Eye (tissue), 1 donor: ENCODE measurements at places on chromosomes 7 and 10.
A peak's percentile ranks its signal among the peaks of the same experiment; 100 is the strongest.

- DNase-seq = no peak
Observed at GRCh38 chr10:125003146-125003900, 61.4 kb downstream of the ZRANB1 start.

DNA sequence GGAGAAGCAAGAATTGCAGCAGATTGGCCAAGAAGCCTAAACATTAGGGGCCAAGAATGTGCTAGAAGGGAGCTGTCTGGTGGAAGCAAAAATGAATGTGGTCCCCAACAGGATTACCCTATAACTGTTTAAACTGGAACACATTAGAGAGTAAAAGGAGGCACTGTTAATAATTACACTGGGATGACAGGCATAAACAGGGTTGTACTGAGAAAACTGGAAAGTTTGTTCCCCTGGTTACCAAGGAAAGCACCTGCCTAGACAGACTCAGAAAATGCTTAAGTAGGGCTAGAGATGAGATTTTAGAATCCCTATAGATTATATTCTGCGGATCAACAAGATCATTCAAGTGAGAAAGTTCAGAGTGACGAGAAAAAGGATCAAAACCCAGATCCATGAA lies 100.8 kb downstream of the CTTNBP2 start:
- DNase-seq = no peak

DNA sequence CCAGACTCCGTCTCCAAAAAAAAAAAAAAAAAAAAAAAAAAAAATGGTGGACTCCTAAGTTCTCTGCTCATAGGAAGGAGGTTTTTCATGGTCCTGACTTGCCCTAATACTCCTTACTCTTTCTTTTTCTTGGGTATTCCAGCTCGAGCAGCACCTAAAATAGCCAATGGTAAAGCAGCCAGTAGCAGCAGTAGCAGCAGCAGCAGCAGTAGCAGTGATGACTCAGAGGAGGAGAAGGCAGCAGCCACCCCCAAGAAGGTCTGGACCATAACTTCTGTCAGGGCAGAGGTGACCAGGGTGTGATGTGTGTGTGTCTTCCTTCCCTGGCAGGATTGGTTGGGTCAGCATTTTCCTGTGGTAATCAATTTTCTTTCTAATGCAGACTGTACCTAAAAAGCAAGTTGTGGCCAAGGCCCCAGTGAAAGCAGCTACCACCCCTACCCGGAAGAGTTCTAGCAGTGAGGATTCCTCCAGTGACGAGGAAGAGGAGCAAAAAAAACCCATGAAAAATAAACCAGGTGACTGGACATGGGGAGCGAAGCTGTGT lies 6.9 kb downstream of the NOLC1 start:
- no peak for DNase-seq

DNA sequence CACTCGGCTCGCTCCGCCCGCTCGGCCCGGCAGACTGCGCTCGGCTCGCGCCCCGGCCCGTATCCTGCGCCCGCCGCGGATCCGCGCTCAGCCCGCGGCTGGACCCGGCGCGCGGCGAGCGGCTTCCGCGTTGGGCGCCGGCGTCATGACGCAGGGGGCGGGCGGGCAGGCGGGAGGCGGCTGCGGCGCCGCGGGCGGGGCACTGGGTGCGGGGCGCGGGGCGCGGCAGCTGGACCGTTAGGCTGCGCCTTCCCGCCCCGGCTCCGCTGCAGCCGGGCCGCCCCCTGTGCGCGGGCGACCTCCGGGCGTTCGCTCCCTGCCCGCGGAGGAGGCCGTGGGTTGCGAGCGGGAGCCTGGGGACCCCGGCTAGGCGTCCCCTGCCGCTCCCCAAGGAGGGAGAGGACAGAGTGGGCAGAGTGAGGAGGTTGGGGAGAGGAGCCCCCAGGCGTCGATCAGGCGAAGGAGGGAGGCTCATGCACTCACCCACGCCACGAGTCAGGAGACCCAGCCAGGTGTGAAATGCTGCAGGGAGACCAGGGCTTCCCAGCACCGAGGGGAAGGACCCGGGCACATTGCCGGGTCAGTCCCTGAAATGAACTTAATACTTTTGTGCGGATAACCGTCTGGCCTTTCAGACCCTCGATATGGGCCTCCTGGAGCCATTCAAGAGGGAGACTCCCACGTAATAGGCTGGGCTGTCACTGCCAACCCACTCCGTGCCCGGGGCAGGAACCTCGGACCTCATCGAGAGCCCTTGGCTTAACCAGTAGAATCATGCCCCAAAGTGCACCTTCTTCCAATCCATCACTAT lies at the start of gene PIP4K2A:
Gene PIP4K2A, minus strand, starts transcription at position 100 of the 811 bp plus-strand sequence. CDS start 252 bp downstream, outside the sequence.
- DNase-seq = peak; percentile 83

- DNase-seq = no peak
Observed at GRCh38 chr7:24659505-24659904, 86.3 kb downstream of the PALS2 start.

GRCh38 chr7:109020251-109020650 lies 450.6 kb downstream of the DNAJB9 start:
- DNase-seq = no peak

- DNase-seq = no peak
Observed at GRCh38 chr10:25047591-25048301, 31.3 kb downstream of the THNSL1 start.

DNA sequence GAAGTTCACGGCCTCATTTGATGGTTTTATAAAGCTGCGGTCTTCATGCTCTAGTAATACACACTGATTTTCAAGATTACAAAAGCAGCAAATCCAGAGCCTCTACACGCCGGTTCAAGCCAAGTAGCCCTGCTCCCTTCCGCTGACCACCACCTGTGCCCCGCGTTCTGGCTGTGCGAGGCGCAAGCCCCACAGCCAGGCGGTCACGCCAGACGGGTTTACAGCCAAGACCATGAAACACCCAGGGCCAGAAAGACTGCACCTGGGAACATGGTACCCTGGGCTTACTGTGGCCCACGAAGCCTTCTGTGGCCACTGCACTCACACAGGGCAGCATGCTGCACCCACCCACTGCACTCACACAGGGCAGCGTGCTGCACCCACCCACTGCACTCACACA lies 33.6 kb downstream of the GPER1 start:
- DNase-seq = no peak

DNA sequence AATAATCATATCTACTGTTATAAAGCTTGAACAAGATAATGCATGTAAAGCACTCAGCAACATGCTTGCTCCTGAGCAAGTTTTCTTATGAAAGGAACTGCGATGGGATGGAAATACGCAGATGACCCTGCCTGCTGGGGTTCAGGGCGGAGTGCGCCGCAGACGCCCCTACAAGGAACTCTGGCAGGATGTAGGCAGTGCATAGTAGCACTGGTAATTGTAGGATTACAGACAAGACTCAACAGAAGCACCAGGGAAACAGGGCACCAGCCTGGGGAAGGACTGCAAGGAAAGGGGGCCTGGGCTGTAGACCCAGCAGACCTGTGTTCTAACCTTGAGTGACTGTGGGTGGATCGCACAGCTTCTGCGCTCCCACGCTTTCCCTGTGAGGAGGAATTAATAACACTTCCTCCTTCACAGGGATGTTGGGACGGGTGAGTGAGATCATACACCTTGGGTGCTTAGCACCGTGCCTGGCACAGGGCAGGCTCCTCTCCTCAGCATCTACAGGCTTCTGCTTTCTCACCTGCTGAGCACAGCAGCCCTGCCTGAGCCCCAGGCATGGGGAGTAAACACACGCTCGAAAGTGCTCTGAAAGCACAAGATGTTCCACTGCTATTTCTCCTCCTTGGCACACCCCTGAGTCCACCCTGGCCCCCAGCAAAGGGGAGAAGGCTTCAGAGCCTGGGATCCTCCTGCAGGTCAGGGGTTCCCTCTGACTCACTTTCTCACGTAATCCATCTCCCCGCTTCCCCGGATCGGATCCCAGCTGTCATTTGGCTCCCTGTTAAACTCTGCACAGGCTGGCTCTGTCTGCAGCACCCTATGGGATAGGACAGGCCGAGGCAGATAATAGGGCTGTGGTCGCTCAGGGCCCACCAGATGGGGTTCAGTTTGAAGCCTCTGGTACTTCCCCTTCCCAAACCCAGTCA lies 19.2 kb downstream of the ITPRIP start:
- no peak for DNase-seq

DNA sequence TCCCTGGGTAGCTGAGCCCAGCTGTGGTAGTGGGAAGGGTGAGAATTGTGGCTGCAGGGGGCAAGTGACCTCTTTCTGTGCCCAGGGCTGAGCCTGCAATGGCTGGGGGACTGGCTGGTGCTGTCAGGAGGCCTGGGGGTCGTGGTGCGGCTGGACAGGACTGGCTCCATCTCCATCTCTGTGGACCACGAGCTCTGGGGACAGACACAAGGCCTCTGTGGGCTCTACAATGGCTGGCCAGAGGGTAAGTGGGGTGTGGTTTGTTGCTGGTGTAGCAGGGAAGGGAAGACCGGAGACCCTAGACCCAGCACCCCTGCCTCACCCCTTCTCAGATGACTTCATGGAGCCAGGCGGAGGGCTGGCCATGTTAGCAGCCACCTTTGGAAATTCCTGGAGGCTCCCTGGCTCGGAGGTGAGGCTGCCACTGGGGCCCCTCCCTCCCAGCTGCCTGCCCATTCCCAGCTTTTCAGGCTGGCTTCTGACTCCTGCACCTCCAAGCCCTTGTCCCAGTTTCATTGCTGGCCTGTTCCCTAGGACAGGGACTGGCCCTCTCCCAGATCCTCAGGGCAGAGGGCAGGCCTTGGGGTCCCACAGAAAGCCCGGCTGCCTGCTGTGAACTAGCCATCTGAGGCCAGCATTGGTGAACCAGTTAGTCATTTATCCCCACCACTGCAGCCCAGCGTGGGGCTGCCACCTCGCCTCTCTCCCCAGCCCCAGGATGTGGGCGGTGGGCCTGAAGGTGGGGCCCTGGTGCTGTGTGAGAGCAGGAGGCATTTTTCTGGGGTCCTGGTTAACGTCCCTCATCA lies 5.5 kb upstream of the ZNF467 start:
- DNase-seq = no peak

DNA sequence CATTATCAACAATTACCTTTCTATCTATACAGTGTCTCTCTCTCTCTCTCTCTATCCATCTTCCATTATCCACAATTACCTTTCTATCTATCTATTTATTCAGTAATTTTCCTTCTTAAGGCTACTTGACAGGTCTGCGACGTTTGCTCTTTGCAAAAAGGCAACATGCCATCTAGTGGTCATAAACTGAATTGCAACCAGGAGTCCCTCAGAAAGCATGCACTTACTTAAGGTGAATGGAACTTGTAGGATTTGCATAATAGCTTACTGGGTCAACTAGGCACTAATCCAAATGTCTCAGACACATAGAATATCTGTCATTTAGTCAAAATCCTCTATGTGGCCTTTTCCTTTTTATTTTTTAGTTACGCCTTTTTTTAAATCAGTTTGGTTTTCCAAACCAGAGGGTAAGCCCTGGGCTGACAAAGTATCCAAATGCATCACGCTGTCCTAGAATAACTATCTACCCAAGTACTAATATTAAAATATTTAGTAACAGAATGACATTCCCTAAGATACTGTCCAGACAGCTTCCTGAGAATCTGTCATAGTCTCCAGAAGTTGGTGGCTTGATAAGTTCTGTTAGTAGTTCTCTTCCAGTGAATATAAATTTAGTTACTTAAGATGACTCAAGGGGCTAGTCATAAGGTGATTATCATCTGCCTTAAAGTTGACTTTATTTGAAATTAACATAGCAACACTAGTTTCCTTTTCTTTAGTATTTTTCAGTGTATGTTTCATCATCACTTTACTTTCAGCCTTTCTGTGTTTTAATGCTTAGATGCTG lies 208.3 kb downstream of the PPP1R3A start:
- DNase-seq = peak; percentile 94

DNA sequence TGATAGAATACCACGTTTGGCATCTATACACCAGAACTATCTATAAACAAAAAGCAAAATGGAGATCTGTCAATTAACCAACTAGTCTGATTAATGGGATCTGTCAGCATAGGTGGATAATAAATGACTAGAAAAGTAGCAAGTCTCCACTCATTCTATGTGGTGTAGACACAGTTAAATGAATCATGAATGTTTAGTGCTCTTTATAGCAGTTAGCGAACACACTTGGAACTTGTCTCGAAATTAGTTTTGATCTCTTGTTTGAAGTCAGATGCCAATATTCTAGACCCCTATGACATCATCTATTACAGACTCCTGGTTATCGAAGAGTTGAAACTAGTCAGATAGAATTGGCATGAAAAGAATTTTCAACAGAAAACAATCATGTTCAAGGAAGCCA lies 259.7 kb downstream of the AHR start:
- DNase-seq = no peak

DNA sequence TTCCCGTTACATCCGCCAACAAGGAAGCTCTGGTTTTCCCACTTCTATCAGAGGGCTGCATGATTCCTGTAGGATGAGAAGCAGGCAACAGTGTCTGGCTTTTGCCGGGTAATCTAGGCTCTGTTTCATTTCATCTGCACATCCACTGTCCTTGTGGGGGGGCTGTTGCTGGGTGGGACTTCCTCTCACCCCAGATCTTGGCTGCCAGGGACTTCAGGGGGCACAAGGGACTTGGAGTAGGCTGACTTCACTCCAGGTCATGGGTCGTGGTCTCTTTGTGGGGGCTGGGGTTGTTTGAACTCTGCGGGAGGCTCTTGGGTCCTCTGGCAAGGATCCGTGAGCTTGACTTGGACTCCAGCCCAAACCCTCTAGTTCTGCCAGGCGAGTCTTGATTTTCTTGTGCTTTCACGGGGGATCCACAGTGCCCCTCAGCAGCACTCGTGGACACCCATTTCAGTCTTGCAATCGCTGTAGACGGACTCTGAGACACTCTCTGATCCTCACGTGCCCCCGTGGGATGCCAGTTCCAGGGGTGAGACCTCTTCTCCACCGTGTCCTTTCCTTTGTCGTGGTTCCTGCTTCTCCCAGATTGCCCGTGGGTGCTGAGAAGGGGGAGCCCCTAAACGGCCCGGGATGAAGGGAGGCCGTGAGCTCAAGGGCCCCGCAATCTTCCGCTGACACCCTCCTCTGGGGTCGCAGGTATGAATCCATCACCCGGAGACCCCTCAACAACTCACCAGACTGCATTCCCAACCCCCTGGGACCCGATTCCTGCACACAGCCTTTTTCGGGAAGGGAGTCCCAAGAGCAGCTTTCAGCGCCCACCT lies 21.4 kb upstream of the ZNF273 start:
- no peak for DNase-seq

GRCh38 chr10:108801775-108802517 lies 1121.4 kb downstream of the XPNPEP1 start:
- no peak for DNase-seq

- DNase-seq = no peak
Observed at GRCh38 chr10:15096661-15097010, 519 bp upstream of the RPP38 start.

DNA sequence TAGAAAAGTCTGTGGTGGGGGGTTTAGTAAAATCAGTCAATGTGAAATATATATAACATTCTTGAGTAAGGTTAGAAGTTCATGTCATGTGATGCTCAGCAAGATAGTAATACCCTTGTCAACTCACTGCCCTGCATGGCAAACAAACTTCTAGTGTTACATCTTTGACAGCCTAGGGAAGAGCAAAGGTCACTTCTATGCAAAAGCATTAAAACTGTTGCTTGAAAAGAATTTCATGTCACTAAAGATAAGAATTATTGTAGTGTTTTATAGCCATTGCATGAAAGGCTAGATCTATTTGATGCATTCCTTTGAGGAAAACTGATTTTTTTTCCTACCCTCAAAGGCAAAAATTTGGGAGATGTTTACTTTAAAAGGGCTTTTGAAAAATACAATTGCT lies 176.0 kb downstream of the SKAP2 start:
- no peak for DNase-seq
